T-helper 2 cell (primary cell): ENCODE measurements at places on chromosomes 11 and 22.

- no peak for DNase-seq
Measured at GRCh38 chr11:47998733-47999359, 18.5 kb downstream of the PTPRJ start.

GRCh38 chr11:86116386-86116726, 47.5 kb upstream of the PICALM start:
- DNase-seq = peak; percentile 5

- no peak for DNase-seq
Measured at GRCh38 chr11:5398936-5399335, 15.3 kb downstream of the OR51M1 start.

- no peak for DNase-seq
Measured at GRCh38 chr22:38236786-38237185, 35.0 kb downstream of the MAFF start.

GRCh38 chr11:7964261-7964660, 986 bp downstream of the NLRP10 start:
- no peak for DNase-seq

GRCh38 chr11:15742626-15743519, 613.5 kb downstream of the SOX6 start:
- DNase-seq = no peak

DNA sequence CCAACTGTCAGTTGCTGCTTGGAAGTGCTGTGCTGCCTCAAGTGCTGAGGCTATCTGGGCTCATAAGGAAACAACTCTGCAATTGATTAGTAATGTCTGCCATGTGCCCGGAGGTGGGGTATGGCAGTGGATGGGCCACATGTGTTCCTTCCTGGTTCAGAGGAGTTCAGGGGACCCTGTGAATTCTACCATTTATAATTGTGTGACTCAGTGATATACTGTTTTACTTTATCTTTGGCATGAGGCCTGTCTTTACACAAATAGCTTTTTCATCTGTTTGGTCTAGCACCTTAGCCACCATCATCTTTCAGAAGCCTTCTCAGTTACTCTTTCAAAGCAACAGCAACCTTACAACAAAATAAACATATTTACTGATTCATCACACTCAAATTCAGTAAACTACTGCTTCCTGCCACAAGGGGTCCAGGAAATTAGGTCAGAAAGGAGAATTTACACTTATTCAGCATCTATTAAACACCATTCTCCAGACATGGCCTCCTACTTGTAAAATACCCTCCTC, 20.9 kb downstream of the DKK3 start:
- no peak for DNase-seq

DNA sequence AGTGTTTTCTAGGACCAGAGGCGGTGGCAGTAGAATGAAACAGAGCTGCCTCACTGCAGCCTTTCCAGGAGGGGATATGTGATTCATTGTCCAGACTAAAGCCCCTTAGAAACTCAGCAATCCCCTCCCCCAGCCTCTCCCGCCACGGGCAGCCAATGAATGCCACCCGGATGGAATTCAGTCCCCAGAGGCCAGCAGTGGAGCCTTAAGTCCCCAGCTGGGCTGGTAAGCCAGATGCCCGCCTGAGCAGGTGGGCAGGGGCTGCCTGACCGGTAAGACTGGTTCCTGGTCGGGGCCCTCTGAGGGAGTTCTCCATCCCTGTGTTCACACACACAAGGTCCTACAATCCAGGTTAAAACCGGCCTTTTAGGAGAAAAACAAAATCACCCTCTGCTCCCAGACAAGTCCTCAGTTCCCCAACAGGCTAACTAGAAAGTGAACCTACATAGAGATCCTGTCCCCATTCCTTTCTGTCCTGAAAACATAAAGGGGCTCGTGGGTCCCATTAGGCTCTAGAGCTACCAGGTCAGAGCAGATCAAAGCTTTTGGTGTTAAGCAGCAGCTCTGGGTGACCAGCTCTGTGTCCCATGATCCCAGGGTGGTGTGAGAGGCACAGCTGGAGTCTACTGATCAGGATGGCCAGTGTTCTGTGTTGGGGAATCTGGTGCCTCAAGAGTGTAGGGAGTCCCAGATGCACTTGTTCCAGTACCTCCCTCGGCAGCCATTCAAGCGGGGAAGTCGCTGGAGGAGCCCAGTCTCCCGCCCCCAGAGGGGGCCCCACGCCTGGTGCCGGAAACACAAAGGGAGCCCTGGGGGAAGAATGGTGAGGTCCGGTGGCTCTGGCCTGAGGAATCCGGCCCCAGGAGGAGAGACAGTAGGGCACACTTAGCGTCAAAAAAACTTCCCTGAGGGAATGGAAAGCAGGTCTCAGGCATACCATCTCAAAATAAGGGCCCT, 2.6 kb downstream of the PATZ1 start:
- no peak for DNase-seq

- DNase-seq = no peak
Measured at GRCh38 chr11:122159173-122159721, 43.2 kb upstream of the BLID start.

GRCh38 chr11:32420937-32421901, 14.1 kb downstream of the WT1 start:
- peak; percentile 36 for DNase-seq

DNA sequence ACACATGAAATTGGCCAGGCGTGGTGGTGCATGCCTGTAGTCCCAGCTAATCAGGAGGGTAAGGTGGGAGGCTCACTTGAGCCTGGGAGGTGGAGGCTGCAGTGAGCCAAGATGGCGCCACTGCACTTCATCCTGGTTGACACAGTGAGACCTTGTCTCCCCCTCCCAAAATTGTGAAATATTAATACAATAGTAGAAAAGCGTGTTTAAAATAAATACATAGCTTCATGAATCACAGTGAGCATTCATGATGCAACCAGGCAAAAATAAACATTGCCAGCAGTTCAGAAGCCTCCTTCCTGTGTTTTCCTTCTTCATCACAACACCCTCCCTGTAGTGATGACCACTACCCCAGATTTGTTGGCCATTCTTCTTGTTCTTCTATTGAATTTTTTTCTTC, 4.3 kb upstream of the TEAD1 start:
- no peak for DNase-seq

GRCh38 chr11:13391217-13391616, 71.8 kb downstream of the BTBD10 start:
- DNase-seq = no peak

DNA sequence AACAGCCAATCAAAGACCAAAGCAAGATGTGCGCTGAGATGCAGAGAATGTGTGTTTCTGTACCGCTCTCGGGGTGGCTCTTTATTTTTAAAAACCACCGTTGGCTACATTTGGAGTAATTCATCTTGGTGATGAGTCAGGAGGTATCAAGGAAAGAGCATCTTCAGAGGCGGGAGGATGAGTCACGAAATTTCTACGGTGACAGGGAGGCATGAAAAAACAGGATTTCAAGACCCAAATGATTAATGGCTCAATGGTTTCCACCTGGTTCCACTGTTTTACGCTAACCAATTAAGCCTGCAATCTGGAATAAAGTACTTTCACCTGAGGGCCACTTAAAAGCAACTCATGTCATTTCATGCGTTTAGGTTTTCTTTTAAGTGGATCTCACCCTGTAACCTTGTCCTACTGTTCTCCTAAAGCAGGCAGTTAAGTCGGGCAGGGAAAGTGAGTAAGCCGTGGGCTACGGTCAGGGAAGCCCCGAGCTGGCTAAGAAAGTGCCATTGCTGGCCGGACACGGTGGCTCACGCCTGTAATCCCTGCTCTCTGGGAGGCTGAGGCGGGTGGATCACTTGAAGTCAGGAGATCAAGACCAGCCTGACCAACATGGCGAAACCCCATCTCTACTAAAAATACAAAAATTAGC, 74.6 kb downstream of the CELSR1 start:
- no peak for DNase-seq

- no peak for DNase-seq
Measured at GRCh38 chr11:129946256-129946655, 50.9 kb upstream of the NFRKB start.

- DNase-seq = no peak
Measured at GRCh38 chr11:60852117-60852981, 3.4 kb downstream of the PTGDR2 start.

- no peak for DNase-seq
Measured at GRCh38 chr11:107606141-107606540, 15.2 kb downstream of the ELMOD1 start.

- DNase-seq = no peak
Measured at GRCh38 chr11:17979770-17980371, 33.0 kb downstream of the SERGEF start.

GRCh38 chr22:35424761-35425160, 24.8 kb downstream of the MCM5 start:
- no peak for DNase-seq

GRCh38 chr11:118092907-118093571, 6.3 kb upstream of the SMIM35 start:
- no peak for DNase-seq

DNA sequence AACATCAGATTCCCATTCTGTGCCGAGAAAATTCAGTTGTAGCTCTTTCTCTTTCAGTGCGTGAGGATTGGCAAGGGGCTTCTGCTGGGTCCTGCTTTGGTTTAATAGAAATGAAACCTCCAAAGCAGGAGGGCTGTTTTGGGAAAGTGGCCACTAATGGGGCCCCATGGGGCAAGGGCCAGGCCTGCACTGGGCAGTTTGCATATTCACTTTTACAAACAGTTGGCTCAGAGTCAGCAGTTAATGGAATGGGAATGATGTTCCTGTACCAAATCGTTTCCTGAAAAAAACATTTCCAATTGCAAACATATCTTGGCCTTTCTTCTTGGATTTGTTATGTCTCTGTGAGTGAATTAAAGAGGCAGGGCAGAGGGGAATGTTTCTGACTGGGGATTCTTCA, 92.1 kb downstream of the PARVA start:
- no peak for DNase-seq

GRCh38 chr11:96167203-96167758, 175.7 kb downstream of the MAML2 start:
- no peak for DNase-seq

DNA sequence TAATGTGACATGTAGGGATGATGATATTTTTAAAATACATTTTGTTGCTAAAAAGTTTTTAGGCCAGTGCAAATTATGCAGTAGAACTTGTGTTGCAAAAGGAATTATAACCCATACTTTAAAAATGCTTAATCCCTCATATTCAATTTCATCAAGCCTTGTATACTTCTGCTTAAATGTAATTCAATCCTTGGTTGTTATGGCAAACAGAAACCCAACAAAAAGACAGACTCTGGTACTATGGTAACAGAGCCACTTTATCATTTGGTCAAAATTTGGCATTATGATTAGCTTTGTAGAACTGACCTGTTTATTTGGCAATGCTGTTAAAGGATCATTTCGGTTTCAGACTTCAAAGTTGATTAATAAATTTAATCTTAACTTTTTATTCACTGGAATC, 284.8 kb downstream of the TMEM135 start:
- no peak for DNase-seq

- no peak for DNase-seq
Measured at GRCh38 chr11:122202161-122202950, 86.3 kb upstream of the BLID start.

GRCh38 chr11:9858218-9858617, 194.3 kb downstream of the SWAP70 start:
- DNase-seq = no peak

DNA sequence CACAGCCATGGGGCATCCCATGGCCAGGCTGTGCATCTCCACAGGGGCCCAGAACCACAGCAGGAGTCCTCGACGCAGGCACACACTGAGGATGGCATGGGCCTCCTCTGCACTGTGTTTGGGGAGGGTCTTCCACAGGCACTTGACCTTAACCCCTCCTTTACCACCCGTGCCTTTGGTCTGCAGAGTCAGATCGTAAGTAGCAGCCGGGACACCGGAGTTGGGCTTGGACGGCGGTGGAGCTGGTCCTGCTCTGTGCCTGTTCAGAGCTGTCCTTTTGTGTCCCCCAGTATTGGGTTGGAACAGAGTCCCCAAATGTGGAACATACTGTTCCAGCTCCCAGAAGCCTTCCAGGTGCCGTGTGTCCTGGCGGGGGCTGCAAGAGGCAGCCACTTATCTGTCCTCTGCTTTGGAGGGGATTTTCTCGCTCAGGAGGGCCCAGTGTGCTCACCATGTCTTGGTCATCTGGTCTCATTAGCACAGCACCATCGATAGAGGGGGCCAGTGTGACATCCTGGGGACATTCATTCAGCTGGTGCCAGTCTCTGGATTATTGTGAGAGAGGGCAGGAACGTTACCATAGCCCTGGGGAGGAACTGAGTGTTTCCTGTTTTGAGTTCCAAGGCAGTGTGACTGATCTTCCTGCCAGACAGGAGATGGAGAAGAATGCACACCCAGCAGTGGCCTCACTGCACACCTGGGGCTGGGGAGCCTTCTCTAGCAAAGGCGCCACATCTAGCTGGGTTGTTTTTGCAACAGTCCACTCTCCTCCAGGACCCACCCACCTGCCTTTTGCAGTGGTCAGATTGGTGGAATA, 12.4 kb downstream of the CRELD2 start:
- DNase-seq = no peak

GRCh38 chr22:39997939-39998726, 3.4 kb downstream of the FAM83F start:
- DNase-seq = no peak
